ENCODE measurements at places on chromosomes 16 and 17. TPM values are rescaled to one million over a fixed set of nuclear protein-coding genes. Genes with fewer than 3 reads are reported as not detected.
A peak's percentile ranks its signal among the peaks of the same experiment; 100 is the strongest.

DNA sequence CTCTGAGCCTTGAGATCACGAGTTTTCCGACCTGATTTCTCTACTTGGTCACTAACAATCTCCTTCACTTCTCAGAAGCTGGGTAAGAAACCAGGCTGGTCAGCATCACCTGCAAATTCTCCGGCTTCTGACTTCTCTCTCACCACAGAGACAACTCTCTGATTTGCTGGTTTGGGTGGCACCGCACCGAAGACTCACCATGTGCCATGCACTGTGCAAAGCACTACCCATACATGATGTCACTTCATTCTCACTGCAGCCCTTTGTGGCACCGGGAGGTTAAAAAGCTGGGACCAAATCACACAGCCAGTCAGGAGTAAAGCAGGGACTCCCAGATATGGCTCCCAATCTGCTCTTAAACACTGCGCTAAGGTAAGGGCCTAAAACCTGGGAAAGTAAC, 647 bp downstream of the VAC14 start:
- DNase-seq = no peak

GRCh38 chr17:50214976-50215760, 13.7 kb upstream of the COL1A1 start:
- peak; percentile 13 for DNase-seq

DNA sequence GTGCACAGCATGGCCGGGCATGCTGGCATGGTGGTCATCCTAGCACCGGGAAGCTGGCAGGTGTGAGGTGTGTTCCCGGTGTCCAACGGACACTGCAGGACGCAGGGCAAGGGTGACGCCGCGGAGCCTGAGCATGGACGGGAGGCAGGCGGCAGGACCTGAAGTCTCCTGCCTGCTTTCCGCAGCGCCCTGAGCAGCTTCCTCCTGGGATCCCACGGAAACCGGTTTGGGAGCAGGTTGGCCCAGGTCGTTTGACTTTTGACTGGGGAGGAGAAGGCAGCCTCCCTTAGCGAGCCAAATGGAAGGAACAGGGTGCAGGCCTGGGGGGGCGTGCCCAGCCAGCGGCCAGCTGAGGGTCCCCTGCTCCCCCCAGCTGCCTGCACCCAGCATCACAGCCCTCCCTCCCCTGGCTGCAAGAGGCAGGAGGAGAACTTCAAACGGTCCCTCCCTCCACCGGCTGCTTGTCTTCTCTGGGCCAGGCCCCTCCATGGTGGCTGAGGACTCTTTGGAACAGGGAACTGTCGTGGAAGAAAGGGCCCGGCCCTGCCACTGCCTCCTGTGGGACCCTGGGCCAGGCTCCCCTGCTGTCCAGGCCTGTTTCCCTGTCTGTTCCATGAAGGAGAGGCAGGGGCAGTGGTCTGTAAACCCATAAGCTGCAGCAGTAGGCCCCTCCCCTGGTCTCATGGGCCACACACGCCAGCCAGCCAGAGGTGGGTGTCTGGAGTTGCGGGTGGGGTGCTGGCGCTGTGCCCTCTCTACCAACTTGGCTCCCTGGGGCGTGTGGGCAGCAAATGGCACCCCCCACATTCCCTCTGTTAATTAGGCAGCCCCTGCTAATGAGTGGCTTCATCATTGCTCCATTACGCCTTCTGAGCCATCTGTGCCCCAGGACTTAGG, 7.8 kb upstream of the ADGRG1 start:
- peak; percentile 71 for DNase-seq

DNA sequence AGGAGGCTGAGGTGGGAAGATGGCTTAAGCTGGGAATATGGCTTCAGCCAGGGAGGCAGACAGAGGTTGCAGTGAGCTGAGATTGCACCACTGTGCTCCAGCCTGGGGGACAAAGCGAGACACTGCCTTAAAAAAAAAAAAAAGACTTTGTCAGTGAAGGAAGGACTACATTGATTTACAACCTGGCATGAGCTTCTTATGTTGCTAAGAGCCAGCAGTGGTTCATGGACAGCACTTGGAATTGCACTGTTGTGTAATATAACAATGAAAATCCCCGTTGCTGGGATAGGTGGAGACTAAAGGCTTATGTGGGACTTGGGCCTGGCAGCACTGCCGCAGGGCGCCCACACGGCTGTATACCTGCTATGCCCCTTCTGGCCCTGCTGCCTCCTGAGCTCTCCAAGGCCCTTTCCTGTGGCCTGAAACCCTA, 14.1 kb upstream of the SLC16A5 start:
- DNase-seq = no peak

DNA sequence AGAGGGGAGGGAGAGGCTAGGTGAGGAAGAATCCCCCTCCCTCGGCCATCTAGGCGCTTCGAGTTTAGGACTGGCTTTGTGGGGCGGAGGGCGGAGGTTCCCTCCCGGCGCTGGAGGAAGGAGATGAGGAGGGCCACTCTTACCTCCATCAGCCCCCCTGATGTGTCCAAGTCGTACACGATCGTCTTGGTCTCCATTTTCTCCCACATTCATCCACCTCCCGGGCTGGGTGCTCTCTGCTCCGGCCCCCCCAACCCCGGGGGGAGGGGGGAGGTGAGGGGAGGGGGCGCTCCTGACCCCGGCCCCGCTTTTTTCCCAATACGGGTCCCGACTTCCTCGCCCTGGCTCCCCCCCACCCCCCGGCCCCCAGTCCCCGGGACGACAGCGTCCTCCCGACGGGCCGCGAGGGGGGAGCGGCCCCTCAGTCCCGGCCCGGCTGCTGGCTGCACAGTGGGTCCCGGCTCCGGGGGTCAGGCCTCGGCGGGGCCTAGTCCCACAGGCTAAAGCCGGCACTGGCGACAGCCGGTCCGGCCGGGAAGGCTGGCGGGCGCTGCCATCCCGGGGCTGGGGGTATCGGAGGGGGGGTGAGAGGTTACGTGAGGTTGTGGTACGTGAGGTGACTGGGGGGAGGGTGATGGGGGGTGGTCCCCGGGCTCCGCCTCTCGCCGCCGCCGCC, 428 bp downstream of the PHF12 start:
- DNase-seq = peak; percentile 30

DNA sequence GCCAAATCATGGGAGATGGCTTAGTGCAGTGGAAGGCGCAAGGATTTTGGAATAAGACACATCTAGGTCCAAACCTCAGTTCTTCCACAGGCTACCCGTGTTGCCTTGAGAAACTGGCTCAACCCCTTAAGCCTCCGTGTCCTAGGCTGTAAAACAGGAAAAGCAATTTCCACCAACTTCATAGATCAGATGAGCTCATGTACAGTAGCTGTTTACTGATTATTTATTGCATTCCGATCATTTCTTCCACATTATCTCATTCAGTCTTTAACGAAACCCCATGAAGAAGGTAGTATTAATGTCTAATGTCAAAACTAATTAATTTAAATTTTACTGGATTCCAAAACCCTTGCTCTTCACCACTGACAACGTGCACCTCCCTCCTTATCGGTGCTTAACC, 231.6 kb downstream of the GRIN2A start:
- DNase-seq = no peak

GRCh38 chr17:57675427-57676387, 69.4 kb downstream of the CCDC182 start:
- no peak for DNase-seq

GRCh38 chr17:81561494-81561885, 9.3 kb upstream of the FAAP100 start:
- no peak for DNase-seq

- peak; percentile 98 for DNase-seq
These were observed 169.9 kb upstream of the MAF start for GRCh38 chr16:79770244-79771064.

GRCh38 chr16:69417520-69418199, 6.8 kb upstream of the CYB5B start:
- no peak for DNase-seq

DNA sequence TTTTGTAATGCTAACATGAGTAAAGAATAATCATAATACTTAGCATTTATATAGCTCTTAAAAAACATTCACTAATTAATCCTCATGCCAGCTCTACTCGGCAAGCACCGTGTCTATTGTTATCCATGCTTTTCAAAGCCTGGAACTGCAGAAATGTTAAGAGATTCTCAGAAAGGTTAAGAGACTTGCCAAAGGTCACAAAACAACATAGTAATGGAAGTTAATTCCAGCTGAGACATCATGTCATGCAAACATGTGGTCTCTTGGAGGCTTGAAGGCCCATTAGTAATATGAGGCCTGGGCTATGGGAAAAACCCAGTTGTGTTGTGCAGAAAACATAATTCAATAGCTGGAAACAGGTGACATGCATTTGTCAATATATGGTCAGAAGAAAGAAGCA, 389.9 kb upstream of the GOT2 start:
- DNase-seq = no peak

SSTR5 gene
- total RNA-seq = not detected
